ENCODE measurements at places on chromosomes 2 and 18.

DNA sequence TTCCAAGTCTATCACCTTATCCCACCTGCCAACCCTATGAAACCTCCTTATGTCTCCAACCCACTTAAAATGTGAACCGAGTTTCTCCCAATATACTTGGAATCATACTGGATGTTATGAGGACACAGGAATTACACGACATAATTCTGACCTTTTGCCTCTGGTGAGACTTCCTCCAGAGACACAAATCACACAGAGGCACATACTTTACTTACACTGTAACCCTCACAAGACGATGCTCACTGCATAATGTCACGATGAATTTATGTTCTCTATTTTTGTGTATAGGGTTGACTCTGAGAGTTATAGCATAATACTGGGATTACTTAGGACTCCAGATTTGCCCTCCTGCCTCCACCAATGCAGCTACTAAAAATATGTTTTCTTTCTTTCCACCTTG is 28.0 kb upstream of the SETBP1 start:
- no peak for DNase-seq

DNA sequence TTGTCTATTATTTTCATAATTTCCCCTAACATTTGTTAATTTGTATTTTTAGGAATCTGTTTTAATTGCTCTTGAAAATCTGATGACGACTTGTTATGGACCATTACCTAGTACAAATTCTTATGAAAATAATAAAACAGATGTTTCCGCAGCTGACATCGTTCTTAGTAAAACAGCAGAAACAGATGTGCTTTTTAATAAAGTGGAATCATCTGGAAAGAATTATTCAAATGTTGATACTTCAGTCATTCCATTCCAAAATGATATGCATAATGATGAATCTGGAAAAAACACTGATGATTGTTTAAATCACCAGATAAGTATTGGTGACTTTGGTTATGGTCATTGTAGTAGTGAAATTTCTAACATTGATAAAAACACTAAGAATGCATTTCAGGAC is 69.9 kb downstream of the PMS1 start:
- no peak for DNase-seq

- DNase-seq = no peak
These were observed 50.7 kb downstream of the BCL2L11 start for GRCh38 chr2:111171337-111171930.

GRCh38 chr2:100882645-100883613 is 63.0 kb downstream of the NPAS2 start:
- no peak for DNase-seq

GRCh38 chr18:50956116-50956515 is 11.7 kb upstream of the ELAC1 start:
- DNase-seq = no peak

DNA sequence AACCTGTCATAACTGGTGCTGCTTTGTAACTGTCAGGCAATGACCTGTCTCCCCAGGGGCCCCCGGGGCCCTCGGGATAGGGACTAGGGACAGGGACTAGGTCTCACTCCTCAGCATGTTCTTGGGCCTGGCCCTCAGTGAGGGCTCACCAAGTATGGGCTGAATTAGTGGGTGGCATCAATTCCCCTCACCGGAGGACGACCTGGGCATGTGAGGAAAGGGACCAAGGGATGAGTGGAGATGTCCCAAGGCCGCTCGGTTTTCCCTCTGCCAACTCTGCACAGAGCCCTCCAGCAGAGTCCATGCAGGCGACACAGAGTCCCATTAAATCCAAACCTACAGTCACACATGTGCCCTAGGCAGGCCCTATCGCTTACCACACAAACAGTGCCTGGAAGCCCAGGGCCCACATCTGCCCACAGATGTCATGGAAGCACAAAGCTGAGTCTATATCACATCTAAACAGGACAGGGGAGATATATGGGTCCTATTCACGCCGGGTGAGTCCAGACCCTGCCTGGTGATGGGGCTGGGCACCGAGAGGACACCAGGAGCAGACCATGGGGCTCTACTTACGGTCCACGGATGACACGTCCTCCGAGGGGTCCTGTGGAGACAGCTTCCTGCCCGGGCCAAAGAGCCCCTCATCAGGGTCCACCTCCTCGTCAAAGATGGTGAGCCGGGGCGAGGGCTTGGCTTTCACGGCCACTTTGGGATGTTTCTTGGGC is 26.6 kb downstream of the HS1BP3 start:
- DNase-seq = no peak

- DNase-seq = no peak
These were observed 10.9 kb downstream of the SH2D6 start for GRCh38 chr2:85429213-85429923.

DNA sequence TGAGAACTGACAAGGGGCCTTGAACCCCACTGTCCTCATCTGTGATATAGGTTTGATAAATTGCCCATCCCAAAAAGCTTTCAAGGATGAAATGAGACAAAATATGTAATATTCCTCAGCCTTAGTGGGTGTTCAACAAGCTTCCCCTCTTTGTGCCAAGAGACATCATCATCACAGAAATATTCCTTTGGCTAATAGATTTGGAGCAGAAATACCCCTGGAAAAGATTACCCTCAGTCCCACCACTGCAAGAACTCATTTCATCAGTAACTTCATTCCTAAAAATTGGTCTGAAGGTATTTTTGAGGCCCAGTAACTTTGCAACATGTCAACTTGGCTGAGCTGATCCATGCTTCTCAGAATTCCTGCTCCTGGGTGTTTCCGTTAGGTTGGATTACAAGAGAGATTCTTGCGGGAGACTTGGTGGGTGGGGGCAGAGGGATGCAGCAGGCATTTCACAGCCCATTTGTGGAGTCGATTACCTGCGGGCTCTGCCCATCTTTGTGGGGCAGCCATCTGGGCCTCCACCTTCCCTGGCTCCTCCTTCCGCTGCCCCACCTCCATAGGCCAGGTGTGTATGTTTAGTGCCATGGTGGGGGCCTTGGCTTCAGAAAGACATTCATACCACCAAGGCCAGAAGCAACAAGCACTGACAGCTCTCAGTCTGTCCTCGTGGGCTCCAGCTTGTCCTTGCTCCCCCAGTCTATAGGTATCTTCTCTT is 263.9 kb downstream of the GLI2 start:
- DNase-seq = no peak

- DNase-seq = no peak
These were observed 155.1 kb upstream of the L3MBTL4 start for GRCh38 chr18:6569813-6570212.

GRCh38 chr2:62569907-62570841 is 64.2 kb upstream of the TMEM17 start:
- DNase-seq = no peak

DNA sequence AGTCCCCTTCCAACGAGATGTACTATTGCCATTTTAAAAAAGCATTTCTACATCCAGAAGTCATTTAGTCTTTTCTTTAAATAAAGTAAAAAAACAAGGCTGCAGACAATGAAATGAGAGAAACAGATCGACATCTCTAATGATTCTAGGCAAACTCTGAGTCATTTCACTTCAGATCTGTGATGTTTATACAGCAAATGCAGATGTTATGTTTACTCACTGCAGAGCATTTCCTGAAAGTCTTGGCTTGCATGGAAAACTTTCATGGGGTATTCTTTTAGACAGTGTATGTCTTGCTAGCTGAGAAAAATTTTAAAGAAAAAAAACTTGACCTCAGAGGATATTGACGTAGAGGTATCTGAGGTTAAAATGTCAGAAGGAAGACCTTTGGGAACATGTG is 797.4 kb downstream of the CNTNAP5 start:
- DNase-seq = no peak

- DNase-seq = no peak
These were observed 374.0 kb upstream of the SLC14A2 start for GRCh38 chr18:45241271-45241670.

DNA sequence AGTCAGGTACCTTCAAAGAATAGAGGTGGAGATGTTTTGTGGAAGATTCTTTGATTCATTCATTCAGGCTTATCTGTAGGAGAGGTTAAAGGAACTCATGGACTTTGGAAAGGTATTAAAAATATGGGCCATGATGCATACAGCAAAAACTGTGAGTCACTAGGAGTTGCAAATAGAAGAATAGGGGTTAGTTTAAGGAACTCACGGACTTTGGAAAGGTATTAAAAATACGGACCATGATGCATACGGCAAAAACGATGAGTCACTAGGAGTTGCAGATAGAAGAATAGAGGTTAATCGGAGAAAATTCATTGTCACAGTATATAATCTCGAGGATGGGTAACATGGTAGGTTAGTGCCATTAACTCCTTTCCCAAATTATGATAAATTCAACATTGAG is 41.2 kb downstream of the SLC9A2 start:
- no peak for DNase-seq

DNA sequence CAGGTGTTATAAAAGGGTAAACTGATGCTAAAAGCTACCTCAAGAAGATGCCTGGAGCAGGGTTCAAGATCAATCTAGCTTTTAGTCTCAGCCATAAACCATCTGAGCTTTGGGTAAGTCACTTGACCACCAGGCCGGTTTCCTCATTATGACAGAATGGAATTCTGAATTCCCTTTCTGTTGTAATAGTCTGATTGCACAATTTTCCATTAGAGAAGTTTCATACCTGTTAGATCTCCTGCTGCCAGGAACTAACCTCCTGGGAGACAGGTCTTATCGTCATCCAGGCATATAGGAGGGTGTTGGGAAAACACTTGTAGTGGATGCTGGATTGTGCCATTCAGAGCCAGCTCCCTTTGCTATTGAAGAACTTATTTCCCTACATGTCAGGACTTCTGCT is 272.5 kb downstream of the TDRD15 start:
- DNase-seq = no peak

GRCh38 chr2:202133200-202133908 is 60.3 kb downstream of the KIAA2012 start:
- DNase-seq = no peak

GRCh38 chr18:32042337-32042736 is 23.7 kb downstream of the RNF125 start:
- DNase-seq = no peak

GRCh38 chr2:127542231-127542630 is 6.7 kb downstream of the MYO7B start:
- DNase-seq = no peak

- DNase-seq = no peak
These were observed 279.2 kb downstream of the CTNNA2 start for GRCh38 chr2:79792090-79792489.

DNA sequence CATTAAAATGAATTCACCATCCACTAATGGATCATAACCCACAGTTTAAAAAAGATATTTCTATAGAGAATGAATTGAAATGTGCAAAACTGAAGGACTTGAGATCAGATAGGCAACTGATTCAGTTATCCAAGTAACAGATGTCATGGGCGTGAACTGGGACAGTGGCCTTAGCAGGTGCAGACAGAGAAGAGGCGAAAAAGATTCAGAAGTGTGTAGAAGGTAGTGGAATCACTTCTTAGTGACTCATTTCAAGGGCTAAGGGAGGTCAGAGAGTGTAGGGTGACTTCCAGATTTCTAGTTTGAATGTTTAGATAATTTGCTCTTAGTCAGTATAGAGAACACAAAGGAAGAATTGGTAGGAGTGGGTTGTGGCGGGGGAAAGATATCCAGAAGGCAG is 79.7 kb downstream of the EHBP1 start:
- DNase-seq = no peak

- no peak for DNase-seq
These were observed 263.3 kb downstream of the TFCP2L1 start for GRCh38 chr2:121021685-121022084.

DNA sequence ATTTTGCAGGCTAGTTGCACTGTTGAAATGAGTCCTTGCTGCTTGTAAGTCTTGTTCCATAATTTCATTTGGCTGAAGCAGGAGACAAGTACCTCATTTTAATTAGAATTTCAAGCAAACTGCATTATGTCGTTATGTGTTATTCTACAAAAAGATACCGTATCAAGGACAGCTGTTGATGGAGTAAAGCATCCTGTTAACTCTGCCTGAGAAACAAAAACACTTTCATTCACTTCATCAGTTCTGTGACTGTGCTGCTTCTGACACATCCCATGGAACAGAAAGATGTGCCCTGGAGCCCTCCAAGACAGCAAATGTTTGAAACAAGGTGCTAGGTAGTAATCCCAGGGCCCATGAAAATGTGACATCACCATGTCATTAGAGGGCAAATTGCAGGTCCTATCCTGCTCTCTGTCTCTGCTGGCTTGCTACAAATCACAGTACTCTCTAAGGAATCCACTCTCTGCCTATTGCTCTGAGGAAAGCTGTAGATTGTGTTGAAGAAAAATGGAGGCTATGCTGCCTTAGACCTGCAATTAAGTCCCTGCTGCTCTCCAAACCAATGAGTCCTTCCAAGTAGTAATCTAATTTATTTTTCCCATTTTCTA is 209.7 kb upstream of the PARD3B start:
- DNase-seq = no peak

DNA sequence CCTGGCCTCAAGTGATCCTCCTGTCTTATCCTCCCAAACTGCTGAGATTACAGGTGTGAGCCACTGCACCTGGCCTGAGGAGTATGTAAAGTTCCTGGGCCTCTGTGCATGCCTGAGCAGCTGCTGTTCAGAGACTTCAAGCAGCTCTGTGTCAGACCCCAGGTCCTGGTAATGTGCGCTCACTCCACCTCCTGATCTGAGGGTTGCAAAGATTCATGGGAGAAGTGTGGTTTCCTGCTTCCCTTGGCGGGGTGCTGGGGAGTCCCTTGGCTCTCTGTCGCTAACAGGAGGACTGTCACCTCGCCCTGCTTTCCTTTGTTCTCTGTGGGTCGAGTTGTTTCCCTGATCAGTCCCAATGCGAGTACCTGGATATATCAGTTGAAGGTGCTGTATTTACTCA is 8.6 kb upstream of the IL36A start:
- DNase-seq = peak; percentile 95

GRCh38 chr2:29001806-29002205 is 20.7 kb downstream of the TOGARAM2 start:
- DNase-seq = no peak

DNA sequence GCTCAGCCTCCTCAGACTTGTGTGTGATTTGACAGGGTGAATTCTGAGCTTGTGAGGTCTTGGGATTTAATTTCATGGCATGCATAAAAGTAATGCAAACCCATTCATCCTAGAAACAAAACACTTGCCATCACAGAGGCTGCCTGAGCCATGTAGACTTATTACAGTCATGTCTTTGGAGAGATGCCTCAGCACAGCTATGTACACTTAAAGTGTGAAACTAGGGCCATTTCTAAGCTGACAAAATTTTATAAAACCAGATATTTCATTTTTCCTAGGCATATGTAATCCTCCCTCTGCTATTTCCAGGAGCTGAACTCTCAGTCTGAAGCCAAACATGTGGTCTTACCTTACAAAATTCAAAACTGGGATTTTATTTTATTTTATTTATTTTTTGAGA is 322.2 kb upstream of the SPHKAP start:
- no peak for DNase-seq

DNA sequence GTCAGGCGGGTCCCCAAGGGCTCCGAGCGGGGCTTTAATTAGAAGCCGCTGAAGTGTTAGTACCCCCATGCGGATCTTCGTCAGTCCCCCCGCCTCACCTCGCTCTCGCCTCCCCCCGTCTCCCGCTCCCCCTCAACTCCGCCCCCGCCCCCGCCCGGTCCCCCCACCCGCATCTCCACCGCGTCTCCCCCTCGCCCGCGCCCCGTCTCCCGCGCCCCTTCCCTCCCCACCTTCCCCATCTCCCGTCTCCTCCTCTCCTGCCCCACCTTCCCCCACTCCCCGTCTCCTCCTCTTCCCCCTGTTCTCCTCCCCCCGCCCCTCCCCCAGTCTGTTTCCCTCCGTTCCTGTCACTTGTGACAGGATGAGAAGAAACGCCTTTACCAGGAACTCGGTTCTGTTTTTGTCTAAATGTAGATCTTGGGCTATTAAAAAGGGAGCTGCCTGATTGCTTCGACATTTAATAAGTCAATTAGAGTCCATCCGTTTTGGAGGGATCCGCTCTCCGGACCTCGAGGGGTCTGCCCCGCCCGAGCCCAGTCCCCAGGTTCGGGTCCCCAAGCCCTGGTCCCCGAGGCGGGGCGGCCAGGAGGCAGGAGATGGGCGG is 969 bp upstream of the ALKAL2 start:
- no peak for DNase-seq
